Lower leg skin (tissue), 4 donors: ENCODE measurements at places on chromosomes 6 and 20. TPM values are rescaled to one million over a fixed set of nuclear protein-coding genes. Genes with fewer than 3 reads are reported as not detected.

GRCh38 chr6:2576499-2576898 lies 174.2 kb downstream of the MYLK4 start:
- DNase-seq: no peak

- no peak for DNase-seq
Observed at GRCh38 chr6:80733641-80734040, 627.2 kb downstream of the BCKDHB start.

- DNase-seq: no peak
Observed at GRCh38 chr6:104527311-104527710, 332.4 kb downstream of the HACE1 start.

DNA sequence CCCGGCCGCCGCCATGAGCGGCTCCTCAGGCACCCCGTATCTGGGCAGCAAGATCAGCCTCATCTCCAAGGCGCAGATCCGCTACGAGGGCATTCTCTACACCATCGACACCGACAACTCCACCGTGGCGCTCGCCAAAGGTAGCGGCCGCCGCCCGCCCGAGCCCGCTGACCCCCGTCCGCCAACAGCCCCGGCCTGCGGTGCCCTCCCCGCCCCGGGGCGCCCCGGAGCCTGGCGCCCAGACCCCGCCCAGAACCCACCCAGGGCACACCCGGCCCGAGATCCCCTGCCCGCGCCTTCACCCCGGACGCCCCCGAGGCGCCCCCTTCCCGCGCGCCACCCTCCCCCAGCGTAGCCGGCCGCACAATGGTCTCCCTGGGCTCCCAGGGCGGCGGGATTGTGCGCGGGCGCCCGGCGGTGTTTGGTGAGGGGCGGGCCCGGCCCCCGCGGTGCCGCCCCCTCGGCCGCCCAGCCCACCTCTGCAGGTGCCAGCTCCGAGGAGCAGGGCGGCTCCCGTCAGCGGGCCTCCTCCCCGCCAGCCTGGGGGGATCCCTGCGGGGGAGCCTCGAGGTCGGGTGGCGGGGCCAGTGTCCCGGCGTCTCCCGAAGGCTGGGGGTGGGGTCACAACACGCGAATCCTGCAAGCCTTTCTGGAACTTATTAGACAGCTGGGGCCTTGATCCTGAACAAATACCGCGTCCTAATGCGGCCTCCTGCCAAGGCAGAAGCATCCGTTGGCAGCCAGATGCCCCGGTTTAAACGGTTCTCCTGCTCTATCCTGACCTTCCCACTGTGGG lies 577 bp downstream of the LSM14B start:
- DNase-seq: no peak

DNA sequence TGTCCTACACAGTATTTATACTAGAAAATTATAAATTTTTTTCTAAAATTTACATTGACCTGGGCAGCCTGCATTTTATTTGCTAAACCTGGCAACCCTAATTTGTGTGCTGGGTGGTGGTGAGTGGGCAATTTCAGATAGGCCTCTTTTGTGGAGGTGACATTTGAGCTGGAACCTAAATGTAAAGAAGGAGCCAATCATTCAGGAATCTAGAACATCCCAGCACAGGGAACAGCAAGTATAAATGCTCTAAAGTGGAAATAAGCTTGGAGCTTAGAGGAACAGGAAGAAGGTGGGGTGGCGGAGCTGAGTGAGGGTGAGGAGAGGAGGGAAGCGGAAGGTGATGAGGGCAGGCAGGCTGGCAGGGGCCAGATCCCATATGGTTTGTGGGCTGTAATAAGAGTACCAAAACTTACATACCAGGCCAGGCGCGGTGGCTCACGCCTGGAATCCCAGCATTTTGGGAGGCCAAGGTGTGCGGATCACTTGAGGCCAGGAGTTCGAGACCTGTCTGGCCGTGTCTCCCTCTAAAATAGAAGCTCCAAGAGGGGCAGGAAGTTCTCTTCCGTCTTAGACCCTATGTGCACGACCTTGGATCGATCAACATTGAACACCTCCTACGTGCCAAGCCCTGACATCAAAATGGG lies 549 bp upstream of the CSE1L start:
- peak; percentile 89 for DNase-seq

DNA sequence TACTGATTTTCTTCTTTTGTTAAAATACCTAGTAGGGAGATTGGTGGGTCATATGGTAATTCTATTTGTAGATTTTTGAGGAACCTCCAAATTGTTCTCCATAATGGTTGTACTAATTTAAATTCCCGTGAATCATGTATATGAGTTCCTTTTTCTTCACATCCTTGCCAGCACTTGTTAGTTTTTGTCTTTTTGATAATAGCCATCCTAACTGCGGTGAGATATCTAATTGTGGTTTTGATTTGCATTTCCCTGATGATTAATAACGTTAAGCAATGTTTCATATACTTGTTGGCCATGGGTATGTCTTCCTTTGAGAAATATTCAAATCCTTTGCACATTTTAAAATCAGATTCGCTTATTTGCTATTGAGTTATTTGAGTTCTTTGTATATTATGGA lies 110.9 kb downstream of the JAG1 start:
- DNase-seq: no peak

GRCh38 chr20:44579313-44580081 lies 2.9 kb upstream of the PKIG start:
- no peak for DNase-seq

- no peak for DNase-seq
Observed at GRCh38 chr20:4073852-4074741, 58.7 kb upstream of the RNF24 start.

GRCh38 chr6:12751694-12752325 lies 35.2 kb downstream of the PHACTR1 start:
- no peak for DNase-seq

DNA sequence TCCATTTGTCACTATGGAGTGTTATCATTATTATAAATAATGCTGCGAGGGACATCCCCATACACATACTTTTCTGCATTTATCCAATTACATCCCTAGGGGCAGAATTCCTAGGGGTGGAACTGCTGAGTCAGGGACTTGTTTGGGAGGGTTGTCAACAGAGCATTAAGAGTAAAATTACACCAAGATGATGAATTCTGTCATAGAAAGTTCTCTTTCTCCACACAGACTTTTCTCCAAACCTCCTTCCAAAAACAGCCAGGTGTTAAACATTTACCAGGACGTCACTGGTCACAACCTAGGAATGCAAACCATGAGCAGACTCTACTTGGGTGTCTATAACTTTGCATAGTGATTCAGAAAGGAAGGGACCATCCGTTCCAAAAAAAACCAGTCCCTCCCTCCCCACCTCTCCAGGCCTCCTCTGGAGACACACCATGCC lies 95.5 kb downstream of the PRND start:
- no peak for DNase-seq

DNA sequence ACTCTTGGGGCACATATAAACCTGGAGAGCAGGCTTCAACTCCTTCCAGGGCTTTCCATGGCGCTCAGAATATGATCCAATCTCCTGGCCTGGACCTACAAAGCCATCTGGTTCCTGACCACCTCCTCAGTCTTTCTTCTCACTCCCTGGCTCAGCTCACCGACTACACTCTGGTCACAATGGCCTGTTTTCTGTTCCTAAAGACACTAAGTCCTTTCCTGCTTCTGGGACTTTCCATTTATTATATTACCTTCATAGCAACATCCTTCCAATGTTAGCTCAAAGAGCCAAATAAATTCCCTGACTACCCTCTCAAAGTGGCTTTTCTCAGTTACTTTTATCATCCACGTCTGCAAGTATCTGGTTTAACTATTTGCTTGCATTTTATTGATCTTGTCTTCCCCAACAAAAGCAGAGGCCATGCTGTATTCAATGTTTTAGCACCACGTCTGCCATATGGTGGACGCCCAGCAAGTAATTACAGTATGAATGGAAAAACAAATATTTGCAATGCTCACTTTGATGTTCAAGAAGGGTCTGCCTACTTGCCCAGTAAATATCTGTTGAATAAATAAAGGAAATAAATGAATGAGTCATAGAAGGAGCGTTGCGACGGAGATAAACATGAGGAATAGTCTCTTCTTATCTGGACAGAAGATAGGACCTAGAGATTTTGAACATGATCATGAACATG lies 328.4 kb downstream of the ESR1 start:
- no peak for DNase-seq

DNA sequence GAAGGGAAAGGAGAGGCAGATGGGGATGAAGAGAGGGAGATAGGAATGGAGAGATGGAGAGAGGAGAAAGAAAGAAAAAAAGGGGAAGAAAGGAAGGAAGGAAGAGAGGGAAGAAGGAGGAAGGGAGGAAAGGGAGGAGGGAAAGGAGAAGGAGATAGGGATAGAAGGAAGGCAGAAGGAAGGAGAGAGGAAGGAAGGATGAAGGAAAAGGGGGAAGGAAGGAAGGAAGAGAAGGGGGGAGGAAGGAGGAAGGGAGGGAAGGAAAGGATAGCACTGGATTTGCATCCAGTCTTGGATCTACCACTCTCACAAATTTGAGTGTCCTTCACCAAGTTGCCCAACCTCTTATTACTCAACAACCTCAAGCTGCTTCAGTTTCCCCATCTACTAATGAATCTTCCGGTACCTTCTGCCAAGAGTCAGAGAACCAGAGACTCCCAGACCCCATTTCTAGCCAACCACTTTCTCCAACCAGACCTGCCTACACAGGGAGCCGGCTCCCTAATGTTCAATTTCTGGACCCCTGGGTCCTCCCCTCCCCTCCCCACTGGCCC lies 79.7 kb upstream of the FOXP4 start:
- no peak for DNase-seq

DNA sequence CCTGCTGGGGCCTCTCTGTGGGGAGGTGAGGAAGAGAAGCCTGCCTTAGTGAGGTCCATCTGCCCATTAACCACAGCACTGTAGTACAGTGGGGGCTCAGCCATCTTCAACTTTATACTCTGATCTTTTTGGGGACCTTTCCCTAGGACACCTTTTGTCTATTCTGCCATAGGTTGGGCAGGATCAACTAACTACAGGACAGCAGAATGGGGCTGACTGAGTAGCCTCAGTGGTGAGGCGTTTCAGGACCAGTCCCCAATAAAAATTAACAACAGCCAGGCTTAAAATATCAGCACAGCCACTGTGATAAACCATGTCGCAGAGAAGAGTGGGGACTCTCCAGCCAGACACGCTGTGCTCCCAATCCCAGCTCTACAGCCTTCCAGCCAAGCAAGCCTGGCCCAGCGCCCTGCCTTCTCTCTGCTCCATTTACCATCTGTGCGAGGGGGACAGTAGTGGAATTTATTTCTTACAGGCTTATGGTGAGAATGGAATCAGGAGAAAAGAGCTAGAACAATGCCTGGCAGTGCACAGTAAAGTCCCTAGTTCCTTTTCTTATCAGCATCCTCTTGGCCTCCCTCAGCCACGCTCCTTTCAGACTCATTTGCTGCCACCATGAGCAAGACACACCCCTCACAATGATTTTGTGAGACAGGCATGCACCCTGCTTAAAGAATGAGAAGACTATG lies 75.5 kb downstream of the SLC22A23 start:
- no peak for DNase-seq

GRCh38 chr6:130425537-130425936 lies 59.7 kb downstream of the TMEM200A start:
- DNase-seq: no peak

GRCh38 chr20:51424270-51425117 lies 118.0 kb downstream of the NFATC2 start:
- DNase-seq: no peak

DNA sequence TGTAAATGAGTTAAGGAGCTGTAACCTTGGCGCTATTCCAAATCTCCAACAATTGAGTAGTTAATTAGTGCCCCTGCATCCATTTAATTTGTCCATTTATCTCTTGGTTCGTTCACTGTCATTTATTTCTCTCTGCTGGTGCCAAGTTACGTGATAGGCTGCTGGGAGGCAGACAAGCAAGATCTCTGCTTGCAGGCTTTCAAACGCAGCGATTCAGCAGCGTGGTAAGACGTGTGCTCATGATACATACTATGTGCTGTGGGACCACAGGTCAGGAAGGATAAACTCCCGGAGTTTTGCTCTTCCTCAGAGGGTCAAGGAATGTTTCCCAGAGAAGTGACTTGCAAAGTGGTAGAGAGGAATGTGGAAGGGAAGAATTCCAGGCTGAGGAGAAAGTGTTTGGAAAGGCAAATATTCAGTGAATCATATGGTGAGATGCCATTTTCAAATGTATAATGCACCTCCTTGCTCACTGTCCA lies 46.4 kb downstream of the UTRN start:
- no peak for DNase-seq

DNA sequence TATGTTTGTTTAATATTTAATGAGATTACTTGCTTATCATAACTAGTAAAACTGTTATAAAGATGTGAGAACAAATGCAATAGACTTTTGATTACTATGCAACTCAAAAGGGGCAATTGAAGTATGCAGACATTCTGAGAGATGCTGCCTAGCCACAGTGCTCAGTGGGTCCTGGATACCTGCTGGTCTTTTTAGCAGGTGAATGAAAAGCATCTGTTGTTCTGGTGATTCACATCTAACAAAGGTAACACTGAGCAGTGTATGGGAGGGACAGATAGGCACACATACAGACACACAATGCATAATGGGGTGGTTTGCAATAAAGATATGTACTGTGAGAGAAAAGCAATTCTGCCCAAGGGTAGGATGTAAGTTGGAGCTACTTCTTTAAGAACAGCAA lies 46.9 kb downstream of the OGFRL1 start:
- no peak for DNase-seq

The SCRT2 gene
- not detected for total RNA-seq

The CASS4 gene
- 1.8 TPM for total RNA-seq

The CDSN gene
- total RNA-seq: 480 TPM

The RCAN2 gene
- 18.5 TPM for total RNA-seq

The RIPOR3 gene
- 12.7 TPM for total RNA-seq

The ULBP3 gene
- 1.2 TPM for total RNA-seq

The PARD6B gene
- 10.5 TPM for total RNA-seq

The PRKN gene
- total RNA-seq: 11.3 TPM

The HCRTR2 gene
- total RNA-seq: not detected
